ENCODE measurements at places on chromosomes 4 and X.

GRCh38 chr4:102826105-102826889 lies 1.1 kb downstream of the UBE2D3 start:
- no peak for DNase-seq

DNA sequence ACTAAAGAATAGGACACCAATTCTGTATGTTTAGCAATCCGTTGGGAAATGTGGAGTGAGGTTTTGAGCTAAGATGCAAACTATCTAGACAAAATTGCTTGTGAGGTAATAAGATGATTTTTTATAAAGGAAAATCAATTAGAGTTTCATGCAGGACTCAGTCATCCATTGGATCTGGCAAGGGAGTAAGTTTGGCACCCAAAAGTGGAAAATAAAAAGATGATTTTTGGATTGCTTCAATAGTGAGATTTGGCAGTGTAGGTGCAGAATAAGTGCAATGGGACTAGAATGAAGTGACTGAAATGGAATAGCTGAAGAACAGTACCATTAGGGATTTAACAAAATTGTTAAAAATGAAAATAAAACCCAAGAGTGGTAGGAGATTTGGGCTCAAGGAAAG lies 290.5 kb upstream of the EPHA5 start:
- DNase-seq: no peak

- no peak for DNase-seq
Observed at GRCh38 chr4:160142579-160142978, 1039.7 kb downstream of the RAPGEF2 start.

DNA sequence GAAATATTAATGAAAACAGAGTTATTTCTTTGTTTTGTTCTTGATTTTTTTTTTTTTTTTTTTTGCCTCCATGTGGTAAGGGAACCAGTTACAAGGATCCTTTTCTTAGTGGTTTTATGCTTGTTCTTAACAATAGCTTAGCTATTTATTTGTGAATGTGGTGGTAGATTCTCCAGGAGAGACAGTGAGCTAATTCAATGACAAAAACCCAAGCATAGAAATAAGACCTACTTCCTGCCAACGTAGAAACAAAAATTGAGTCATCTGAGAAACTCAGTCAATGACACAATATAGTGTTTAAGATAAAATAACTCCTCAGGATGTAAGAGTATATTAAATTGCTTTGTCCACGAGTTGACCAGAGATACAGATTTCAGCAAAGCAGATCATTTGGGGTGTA lies 863.8 kb upstream of the PABPC4L start:
- DNase-seq: no peak

- no peak for DNase-seq
Observed at GRCh38 chr4:88989990-88990389, 67.0 kb downstream of the FAM13A start.

- peak; percentile 63 for DNase-seq
Observed at GRCh38 chr4:56739066-56739777, 58.1 kb upstream of the HOPX start.

DNA sequence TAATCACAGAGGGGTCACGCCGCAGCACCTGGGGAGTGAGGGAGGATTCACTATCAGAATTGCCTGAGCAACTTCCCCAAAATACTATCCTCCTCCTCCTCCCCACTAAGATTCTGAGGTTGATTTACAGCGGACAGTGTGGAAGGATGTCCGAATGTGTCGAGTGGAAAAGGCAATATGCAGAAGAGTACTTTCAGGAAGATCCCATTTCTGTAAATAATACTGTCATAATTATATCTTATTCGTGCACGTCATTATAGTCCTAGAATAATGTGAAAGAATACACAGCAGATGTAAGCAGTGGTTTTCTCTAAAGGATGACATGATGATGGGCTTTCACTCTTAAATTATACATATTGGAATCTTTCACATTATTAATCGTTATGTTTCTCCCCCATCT lies 149.8 kb upstream of the NOCT start:
- DNase-seq: no peak

DNA sequence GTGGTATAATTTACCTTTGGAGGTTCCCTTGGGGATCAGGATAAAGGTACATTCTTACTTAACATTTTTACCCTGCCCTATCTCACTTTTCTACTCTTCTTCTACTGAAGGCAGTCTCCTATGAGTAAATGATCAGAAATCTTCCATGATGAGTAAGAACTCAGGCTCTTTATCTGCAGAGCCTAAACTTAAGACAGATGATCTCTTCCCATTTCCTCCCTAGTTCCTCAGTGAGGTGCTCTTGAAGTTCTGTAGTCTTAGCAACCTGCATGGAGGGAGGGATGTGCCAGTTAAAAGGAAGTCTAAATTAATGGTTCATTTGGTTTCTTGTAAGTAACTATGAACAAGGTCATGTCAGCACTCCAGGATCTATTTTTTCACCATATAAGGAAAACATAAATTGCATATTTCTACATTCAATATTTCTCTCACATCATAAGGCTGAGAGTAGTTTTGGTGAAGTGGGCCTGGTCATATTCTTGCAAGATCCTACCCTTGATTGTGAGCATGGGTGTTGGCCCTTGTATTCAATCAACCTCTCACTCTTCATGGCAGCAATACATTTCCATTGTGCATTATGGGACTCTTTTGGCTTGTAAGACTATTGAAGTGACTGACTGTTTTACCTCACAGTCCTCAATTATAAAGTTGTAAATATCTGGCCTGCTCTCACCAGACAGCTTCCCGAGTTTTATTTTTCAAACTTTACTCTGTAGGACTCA lies 295.5 kb downstream of the SLC7A11 start:
- DNase-seq: no peak

DNA sequence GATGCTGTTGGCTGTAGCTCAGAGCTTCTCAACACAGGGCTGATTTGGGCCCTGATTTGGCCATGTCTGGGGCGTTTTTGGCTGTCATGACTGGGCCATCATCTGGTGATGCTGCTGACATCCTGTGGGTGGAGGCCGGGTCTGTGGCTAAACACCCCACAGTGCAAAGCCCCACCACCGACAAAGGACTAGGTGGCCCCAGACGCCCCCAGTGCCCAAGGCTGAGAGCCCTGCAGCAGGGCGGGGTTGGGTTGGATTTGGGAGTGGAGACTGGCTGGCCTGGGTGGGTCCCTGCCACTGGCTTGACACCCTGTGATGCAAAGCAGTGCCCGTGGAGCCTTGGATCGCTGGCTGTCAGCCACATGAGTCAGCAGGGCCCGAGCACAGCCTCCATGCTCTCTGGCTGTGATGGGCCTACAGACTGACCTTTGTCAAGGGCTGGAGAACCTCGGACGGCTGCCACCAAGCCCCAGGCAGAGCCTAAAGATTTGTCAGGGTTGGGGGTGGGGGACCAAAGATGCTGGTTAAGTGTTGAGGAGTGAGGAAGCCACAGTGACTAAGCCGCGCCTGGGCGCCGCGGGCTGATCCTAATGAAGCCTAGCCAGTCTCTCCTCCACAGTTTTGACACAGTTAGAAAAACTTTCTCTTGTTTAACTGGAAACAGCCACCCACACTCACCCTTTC lies 28.3 kb downstream of the CYTL1 start:
- DNase-seq: peak; percentile 73

- no peak for DNase-seq
Observed at GRCh38 chrX:95427389-95427788, 1257.3 kb upstream of the DIAPH2 start.

- DNase-seq: no peak
Observed at GRCh38 chr4:99710681-99711345, 53.2 kb upstream of the C4orf54 start.

- no peak for DNase-seq
Observed at GRCh38 chrX:465418-466215, 78.9 kb upstream of the PPP2R3B start.

- no peak for DNase-seq
Observed at GRCh38 chr4:123520325-123520724, 123.7 kb downstream of the SPRY1 start.

DNA sequence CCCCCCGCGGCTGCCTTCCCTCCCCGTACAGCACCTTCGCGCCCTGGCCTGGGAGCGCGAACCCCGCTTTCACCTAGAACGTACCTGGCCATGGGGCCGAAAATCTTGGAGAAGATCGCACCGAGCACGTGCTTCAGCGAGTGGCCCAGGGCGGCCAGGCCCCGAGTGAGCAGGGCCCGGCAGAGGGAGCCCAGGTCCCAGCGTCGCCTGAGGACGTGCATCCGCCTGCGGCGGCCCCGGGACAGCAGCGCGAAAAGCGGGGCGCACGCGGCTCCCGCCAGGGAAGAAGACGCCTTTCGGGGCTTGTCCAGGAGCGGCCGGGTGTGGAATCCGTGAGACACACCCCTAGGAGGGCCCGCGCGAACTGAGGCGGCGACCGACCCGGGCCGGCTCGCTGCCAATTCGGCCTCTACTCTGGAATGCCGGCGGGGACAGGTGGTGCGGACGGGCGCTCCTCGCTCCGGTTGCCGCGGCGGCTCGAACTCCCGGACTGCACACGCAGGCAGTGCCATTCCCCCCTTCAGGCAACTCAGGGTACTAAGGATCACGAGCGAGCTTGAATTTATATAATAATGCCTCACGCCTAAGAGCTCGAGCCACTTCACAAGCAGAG lies at the start of gene HS6ST2:
TSS of gene HS6ST2 (minus strand) at position 539 of the 613 bp plus-strand sequence.
- peak; percentile 79 for DNase-seq

DNA sequence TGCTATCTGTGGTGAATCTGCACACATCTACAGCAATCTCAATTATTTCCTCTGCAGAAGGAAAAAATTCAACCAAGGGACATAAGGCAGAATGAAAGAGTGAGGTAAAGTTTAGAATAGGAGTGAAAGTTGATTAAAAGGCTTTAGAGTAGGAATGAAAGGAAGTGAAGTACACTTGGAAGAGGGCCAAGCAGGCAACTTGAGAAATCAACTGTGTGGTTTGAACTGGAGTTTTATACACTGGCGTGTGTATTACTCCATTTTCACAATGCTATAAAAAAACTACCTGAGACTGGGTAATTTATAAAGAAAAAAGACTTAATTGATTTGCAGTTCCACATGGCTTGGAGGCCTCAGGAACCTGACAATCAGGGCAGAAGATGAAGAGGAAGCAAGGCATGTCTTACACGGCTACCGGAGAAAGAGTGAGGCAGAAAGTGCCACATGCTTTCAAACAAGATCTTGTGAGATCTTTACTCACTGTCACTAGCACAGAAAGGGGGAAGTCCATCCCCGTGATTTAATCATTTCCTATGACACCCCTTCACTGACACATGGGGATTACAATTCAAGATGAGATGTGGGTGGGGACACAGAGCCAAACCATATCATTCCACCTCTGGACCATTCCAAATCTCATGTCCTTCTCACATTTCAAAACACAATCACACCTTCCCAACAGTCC lies 234.8 kb downstream of the IL15 start:
- DNase-seq: no peak

DNA sequence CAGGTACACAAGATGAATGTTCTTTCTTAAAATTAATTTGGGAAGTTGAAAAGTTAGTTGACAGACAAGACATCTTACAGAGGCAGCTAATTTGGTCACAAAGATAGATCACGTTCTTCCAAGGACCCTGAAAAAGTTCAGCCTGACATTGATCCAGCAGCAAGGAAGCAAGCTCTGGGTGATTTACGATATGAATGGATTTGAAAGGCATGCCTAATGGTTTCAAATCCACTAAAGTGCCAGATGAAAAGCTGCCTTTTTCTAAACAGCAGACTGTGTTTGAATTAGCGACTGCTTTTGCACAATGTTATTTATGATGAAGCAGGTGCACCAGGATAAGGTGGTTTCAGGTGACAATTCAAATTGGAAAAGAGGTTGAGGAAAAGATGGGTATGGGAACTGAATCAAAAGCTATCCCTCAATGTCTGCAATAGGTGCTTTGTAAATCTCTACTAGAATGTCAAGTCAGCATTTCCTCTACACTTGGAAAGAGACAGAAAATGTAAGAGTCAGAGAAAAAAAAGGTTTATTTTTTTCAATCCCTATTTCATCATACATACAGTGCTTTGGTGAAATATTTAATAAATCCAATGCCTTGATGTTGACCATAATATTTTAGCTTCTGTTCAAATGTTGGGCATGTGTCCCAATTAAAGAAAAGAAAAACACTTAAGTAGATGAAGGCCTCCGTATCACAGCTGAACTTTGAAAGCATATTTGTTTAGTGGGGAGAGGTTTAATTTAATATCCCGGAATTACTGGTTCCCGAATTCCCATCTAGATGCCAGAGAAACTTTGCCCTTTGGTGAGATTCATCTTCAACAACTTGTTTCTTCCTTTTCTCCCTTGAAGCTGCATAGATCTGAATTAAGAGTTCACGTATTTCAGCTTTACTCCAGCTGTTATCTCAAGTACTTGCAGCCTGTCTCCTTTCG lies 6.0 kb downstream of the RASGEF1B start:
- no peak for DNase-seq

DNA sequence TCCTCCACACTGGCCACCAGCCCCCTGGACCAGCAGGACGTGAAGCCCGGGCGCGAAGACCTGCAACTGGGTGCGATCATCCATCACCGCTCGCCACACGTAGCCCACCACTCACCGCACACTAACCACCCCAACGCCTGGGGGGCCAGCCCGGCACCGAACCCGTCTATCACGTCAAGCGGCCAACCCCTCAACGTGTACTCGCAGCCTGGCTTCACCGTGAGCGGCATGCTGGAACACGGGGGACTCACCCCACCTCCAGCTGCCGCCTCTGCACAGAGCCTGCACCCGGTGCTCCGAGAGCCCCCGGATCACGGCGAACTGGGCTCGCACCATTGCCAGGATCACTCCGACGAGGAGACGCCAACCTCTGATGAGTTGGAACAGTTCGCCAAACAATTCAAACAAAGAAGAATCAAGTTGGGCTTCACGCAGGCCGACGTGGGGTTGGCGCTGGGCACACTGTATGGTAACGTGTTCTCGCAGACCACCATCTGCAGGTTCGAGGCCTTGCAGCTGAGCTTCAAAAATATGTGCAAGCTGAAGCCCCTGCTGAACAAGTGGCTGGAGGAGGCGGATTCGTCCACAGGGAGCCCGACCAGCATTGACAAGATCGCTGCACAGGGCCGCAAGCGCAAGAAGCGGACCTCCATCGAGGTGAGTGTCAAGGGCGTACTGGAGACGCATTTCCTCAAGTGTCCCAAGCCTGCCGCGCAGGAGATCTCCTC lies 600 bp downstream of the POU3F4 start:
- DNase-seq: no peak

DNA sequence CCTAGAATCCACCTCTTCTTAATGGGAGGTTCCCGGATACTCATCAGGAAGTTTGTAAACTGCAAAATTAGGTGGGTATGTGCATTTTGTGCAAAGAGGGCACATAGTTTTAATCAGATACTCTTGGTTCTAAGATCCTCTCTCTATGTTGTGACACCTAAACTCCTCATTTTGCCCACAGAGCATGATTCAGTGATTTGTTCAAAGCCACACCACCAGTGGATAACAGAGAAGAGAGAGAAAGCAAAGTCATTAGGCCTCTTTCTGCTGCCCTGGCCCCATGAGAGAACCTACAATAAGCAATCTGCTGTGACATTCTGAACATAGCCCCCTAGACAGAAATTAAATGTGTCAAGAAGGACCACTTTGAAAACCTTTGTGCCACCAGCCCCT lies 72.3 kb upstream of the STIM2 start:
- no peak for DNase-seq

- no peak for DNase-seq
Observed at GRCh38 chrX:11745881-11746280, 12.2 kb upstream of the MSL3 start.
